ENCODE measurements at places on chromosomes 7 and 10.

GRCh38 chr10:75978213-75978612, 546.8 kb downstream of the LRMDA start:
- no peak for DNase-seq

GRCh38 chr10:12993595-12993994, 7.9 kb downstream of the CCDC3 start:
- no peak for DNase-seq

- DNase-seq, result no peak
Measured at GRCh38 chr7:102222445-102222844, 64.2 kb upstream of the SH2B2 start.

- peak; percentile 48 for DNase-seq
Measured at GRCh38 chr10:77286531-77287508, 350.8 kb downstream of the KCNMA1 start.

DNA sequence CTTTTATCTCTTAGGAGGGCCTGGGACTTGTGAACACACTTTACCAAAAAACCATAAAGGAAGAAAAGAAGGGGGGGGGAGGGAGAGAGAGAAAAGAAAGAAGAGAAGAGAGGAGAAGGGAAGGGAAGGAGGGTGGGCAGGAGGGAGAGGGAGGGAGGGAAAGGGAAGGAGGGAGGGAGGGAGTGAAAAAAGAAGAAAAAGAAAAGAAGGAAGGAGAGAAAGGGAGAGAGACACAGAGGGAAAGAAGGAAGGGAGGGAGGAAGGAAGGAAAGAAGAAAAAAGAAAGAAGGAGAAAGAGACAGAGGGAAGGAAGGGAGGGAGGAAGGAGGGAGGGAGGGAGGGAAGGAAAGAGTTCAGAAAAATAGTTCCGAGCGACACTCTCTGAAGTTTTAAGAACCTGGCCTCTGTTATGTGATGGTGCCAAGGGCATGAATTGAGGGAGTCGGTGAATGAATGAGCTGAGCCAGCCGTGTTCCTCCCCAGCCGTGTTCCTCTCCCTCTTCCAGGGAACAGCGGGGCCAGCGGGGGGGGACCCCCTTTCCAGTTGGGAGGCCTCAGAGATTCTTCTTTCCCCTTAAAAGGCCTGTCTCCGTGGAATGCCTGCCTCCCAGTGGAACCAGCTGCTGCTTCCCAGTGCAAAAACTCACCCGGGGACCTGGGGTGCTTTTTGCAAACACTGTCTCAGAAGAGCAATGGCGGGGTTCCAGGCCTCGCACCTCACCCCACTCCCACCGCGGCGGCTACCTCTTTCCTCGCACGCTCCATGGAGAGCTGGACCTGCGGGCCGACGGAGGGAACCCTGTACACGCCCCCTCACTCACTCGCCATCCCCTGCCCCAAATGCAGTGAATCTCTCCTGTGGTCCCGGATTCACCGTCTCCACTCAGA, 84.1 kb downstream of the FOXL3 start:
- no peak for DNase-seq

DNA sequence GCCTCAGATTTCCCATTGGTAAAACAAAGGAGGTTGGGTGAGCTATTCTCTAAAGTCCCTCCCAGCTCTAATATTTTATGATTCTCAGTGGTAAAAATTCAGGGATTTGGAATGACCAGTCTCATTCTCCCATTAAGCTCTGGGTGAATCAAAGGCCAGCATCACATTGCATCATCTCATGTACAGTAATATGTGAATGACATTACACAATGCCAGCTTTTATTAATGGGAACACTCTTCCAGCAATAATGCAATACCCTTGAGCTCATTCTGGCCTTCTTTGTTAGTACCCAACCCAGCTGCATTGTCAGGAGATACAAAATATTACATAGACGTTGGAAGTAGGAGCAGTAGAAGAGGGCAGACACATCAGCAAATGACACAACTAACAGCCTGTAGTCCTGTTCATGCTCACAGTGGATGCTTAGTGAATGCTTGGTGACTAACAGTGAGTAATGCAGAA, 100.0 kb upstream of the EGR2 start:
- DNase-seq, result no peak

DNA sequence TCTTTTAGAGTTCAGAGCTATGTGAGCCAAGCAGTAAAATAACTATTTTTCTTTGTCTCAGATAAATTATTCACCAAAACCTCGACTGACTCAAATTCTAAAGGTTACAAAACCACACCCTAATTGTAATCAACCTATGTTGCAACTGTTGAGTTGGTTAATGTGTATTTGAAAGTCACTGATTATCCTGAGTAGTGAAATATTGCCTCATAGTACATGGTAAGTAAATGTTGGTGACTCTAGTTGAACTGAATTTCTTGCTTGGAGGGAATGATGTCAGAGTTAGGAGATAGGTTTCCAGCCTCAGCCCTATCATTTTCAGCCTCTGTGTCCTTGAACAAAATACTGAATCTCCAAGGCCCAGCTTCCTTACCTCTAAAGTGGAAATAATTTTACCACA, 3.0 kb upstream of the CYP2C18 start:
- DNase-seq, result no peak

GRCh38 chr10:14365266-14365665, 34.5 kb upstream of the FRMD4A start:
- no peak for DNase-seq

DNA sequence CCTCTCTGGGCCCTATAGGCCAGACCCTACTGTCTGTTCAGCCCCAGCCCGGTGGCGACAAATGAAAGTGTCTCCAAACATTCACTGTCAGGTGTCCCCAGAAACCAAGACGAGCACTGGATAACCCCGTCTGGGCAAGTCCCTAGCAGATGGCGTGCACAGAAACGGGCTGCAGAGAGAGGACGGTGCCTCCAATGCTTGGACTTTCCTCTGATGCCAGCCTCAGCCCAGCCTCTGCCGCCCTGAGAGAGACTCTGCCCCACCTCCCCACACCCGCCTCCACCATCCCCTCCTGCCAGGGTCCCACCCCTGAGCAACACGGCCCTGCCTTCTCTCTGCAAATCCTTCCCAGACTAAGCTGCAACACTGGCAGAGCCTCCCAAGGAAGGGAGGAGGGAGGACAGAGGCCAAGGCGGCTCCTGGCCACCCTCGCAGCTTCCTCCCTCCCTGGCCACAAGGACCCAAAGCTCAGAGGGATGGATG, 7.4 kb upstream of the LFNG start:
- no peak for DNase-seq

DNA sequence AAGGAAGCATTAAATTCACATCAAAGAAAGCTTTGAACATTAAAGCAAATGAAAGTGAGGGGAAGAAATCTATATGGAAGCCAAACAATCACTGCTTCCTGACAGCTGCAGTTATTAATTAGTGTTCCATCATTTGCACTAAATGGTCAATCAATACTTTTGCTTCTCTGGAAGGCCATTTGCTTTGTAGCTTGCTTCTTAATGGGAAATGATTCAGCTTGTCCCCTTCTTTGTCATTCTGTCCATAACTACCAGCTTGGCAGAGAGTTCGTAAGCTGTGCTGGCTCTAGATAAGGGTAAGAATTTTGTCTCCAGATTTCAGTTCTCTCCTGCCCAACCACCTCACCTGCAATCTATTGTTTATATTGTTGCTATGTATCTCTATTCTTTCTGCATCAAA, 596.6 kb downstream of the CNTNAP2 start:
- DNase-seq, result no peak

- no peak for DNase-seq
Measured at GRCh38 chr7:151699928-151700319, 177.0 kb downstream of the PRKAG2 start.

DNA sequence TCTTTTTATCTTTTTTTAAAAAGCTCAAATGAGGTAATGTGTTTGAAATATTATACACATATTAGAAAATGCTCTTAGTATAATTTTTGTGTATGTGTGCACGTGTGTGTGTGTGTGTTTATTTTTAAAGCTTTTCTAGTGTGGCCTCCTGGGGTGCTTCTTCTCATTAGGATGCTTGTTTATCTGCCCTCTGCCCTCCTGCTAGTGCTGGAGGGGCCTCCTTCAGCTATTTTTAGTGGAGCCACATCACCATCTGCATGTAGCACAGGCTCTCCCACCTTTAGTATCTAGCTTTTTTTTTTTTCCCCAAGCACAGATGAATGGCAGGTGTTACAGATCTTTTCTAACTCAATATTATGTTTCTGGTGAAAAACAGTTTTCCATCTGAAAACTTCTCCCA, 155.7 kb upstream of the TMEM229A start:
- no peak for DNase-seq

- DNase-seq, result peak; percentile 24
Measured at GRCh38 chr10:84244651-84245270, at the start of gene RGR. RGR (plus strand) TSS chr10:84245053; CDS start chr10:84245091, 38 bp downstream.

DNA sequence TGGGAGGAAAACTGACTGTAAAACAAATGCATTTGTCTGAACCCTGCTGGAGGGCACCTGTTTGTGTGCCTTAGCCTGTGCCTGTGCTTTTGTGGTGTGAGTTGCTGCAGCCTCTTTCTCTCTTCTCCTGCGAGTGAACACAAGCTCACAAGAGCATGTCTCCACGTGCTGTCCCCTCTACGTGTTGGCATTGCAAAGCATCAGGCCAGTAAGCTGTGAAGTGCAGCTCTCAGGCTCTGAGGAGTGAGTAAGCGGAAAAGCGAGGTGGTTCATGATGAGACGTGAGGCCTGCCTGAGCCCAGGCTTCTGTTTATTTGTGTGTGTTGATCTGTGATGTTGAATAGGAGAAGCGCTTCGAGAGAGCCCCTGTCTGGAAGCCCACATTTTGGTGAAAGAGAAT, 85.6 kb upstream of the PDCD4 start:
- peak; percentile 12 for DNase-seq

DNA sequence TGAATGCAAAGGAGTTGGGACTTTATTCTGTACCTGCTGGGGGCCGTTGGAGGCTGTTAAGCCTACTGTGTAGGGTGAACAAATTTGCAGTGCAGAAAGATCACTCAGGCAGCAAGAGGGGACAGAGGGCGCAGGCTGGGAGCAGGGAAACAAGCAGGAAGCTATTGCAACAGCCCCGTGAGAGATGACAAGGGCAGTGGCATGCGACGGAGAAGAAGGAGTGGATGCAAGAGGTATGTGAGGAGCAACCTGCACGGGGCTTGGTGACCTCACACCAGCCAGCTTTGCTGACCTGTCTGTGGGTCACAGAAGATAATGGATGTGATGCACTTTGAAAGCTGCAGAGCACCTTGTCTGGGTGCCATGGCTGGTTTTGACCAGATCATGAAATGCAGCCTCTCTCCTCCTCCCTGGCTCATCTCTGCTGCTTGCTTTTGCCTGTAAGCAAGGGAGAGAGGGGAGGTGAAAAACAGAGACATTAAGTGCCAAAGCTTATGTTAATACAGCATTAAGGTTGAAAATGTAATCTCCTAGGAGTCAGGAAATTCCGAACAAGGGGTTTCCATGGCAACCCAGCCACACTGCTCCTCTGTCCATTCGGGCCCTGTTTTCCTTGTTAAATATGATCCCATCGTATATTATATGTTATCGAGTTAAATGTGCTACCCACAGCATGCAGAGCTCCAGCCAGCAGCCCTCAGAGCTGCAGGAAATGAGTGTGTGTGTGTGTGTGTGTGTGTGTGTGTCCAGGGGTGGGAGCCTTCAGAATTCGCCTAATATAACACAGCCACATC, 314.3 kb upstream of the ZMIZ1 start:
- DNase-seq, result no peak
